ENCODE measurements at places on chromosomes 2 and 18.
A peak's percentile ranks its signal among the peaks of the same experiment; 100 is the strongest.

DNA sequence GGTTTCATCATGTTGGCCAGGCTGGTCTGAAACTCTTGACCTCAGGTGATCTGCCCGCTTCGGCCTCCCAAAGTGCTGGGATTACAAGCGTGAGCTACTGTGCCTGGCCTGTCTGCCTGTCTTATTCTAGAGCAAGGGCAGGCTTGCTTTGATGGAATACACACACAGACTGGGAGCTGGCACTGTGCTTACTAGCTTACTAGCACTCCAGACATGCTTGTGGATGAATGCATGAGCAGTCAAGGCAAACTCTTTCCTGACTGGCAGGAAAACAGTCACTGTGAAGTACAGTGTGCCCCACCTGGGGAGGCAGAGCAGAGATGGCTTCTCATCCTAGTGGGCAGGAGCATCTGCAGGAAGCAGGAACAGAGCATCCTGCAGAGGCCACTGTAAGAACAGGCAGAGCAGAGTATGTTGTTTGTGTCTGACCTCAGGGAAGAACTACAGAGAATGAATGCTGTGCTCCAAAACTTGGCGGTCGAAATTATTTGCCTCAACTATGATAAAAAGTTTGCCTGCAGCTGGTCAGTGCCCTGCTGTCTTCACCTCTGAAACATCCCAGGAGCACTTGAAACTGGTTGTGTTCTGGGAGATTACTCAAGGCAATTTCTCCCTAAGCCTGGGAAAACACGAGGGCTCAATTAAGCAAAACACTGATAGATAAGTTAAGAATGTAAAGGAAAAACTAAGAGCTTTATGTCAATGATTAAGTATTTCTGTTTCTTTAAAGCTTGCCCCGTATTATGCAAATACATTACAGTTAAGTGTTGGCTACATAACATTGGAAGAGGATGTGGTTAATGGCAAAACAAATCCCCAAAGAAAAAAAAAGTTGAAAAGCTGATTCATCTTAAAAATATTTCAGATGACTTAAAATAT lies 102.4 kb downstream of the VAPA start:
- DNase-seq = peak; percentile 91

DNA sequence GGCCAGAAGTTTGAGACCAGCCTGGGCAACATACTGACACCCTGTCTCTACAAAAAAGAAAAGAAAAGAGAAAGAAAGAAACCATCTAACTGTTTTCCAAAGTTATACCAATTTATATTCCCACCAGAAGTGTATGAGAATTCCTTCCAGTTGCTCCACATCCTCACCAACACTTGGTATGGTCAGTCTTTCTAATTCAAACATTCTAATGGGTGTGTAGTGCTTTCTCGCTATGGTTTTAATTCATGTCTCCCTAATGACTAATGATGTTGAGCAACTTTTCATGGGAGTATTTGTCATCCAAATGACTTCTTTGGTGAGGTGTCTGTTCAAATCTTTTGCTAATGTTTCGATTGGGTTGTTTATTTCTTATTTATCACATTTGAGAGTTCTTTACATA lies 10.5 kb upstream of the B3GNT7 start:
- no peak for DNase-seq

- no peak for DNase-seq
Observed at GRCh38 chr2:27638037-27638637, 9.3 kb downstream of the GPN1 start.

DNA sequence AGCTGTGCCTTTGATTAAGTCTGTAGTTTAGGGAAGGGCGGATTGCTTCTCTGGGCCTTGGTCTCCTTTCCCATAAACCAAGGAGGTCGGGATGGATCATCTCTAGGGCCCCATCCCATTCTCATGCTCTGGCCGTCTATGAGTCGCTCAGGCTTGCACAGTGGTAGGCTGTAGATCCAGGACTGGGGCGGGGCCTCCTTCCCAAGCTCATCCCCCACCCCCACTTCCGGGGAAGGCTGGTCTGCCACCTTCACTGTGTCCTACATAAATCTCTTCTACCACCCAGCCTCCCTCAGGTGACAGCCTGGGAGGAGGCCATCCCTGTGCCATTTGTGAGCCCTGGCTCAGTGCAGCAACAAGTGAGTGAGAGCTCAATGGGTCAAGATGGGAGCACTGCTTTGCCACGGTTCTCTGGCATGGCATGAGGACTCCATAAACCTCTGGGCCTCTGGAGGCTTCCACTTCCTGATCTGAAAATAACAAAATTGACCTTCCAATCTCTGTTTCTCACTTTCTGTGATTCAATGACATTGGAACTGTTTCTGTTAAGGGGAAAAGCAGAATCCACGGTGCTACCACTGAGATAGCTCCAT lies 68.5 kb downstream of the SUMO1 start:
- DNase-seq = no peak

DNA sequence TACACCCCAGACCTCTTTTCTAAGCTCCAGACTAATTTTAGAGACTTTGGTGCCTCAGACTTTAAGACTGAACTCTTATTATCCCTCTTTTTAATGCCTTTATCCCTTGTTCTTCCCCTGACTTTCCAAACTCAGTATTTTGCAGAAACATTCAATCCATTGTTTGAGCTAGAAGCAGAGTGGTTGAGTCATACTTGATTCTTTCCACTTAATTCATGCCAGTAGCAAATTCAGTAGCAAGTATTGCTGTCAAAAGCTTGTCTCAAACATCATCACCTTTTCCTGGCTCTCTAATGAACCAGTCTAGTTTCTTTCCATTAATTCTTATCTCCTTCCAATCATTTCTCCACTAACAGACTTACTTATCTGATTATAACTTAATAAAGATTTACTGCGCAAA lies 699.7 kb upstream of the ZNF804A start:
- no peak for DNase-seq
